NCI-H69 (cell line): ENCODE measurements at places on chromosomes 1 and 21.
A peak's percentile ranks its signal among the peaks of the same experiment; 100 is the strongest.

DNA sequence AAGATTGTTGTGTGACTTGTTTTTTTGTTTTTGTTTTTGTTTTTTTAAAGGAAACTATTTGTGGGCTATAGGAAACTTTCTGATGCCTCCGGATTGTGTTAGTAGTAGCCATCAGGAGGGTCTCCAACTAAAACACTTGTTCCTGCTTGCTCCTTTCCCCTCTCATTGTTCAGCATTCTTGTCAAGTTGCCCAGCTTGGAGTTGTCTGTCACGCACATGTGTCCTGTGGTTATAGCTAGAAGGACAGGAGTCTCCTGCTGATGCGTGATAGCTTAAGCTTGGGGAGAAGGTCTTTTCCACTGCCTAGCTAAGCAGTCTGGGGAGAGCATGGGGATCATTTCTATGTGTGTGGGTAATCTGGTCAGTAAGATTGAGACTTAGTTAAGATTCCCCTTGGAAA lies 3.2 kb upstream of the LYPLA2 start:
- DNase-seq, result no peak

DNA sequence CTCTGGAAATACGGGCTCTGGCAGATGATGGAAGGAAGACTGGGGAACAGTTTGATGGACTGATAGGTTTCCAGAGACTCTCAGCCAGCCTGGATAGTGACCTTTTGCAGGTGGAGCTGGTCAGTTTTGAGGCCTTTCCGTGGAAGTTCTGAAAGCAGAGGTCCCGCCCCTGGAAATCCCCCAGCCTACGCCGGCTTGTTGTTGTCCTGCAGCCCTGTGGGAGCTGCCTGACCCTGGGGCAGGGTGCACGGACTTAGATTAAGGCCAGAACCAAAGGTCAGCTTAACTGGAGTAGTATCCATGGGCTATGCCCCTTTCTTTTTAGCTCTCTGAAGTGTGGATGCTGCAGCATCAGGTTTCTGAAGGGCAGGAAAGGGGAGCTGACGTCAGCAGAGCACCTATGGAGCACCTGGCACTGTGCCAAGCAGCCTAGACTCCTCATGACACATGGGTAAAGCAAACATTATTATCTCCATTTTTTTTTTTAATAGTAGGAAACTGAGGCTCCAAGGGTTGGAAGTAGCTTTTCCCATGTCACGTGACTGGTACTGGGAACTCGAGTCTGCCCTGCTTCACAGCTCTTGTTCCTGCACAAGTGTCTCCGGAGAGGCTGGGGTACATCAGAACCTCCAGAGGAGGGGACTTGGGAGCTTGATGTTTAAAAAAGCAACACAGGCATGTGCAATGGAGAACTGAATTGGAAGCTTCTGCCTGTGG lies 38.5 kb downstream of the IER5 start:
- peak; percentile 98 for DNase-seq

DNA sequence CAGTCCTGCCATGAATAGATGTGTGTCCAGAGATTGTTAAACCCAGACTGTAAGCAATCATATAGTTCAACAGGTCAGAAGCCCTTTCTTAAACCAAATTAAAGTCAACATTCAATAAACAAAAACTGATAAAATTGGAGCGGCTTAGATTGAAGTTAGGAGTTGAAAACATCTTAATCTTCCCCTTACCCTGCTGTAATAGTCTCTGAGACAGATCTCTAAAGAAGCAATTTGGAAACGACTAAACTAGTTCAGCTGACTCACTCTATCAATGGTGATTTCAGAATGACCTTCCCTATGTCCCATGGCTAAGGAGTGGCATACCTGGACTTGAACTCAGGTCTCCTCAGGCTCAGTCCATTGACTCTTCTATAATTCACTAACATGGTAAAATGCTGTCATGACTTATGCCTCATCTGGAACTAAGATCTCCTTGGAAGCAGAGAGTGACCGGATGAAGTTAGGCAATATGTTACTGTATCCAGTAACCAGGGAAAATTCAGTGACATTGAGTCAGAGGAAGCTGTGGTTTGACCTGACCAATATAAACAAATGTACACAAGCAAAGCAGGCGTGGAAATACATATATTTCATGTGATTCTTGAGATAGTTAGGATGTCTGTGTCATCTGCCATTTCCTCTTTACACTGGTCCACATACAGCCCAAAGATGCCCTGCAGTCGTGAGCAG lies 30.1 kb downstream of the SGIP1 start:
- no peak for DNase-seq

GRCh38 chr1:93603601-93604000 lies 78.0 kb downstream of the BCAR3 start:
- no peak for DNase-seq
